ENCODE measurements at places on chromosomes 6 and 20.
A peak's percentile ranks its signal among the peaks of the same experiment; 100 is the strongest.

- DNase-seq: no peak
Observed at GRCh38 chr6:52326540-52327364, 35.2 kb upstream of the PAQR8 start.

DNA sequence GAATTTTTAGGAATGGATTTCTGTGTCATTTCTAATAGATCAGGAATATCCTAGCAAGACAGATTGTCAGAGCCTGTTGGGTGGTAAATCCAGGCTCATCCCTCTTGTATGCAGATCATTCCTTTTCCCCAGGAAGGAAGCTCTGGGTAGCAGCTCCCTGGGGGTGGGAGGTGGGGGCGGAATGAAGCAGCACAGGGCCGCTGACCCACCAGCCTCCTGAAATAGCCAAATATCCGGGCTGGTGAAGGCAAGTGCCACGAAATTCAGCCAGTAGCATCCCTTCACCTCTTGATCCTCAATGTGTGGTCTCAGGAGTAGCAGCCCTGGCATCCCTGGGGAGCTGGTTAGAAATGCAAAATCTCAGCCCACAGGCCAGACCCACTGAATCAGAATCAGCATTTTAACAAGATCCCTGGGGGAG, 256.9 kb downstream of the LRFN2 start:
- DNase-seq: no peak

- no peak for DNase-seq
Observed at GRCh38 chr6:163954088-163954775, 539.7 kb downstream of the QKI start.

- DNase-seq: no peak
Observed at GRCh38 chr6:33259032-33259431, 12.6 kb downstream of the VPS52 start.

GRCh38 chr6:130324657-130325056, 41.2 kb upstream of the TMEM200A start:
- DNase-seq: no peak

GRCh38 chr20:358891-359555, 12.1 kb downstream of the NRSN2 start:
- no peak for DNase-seq

DNA sequence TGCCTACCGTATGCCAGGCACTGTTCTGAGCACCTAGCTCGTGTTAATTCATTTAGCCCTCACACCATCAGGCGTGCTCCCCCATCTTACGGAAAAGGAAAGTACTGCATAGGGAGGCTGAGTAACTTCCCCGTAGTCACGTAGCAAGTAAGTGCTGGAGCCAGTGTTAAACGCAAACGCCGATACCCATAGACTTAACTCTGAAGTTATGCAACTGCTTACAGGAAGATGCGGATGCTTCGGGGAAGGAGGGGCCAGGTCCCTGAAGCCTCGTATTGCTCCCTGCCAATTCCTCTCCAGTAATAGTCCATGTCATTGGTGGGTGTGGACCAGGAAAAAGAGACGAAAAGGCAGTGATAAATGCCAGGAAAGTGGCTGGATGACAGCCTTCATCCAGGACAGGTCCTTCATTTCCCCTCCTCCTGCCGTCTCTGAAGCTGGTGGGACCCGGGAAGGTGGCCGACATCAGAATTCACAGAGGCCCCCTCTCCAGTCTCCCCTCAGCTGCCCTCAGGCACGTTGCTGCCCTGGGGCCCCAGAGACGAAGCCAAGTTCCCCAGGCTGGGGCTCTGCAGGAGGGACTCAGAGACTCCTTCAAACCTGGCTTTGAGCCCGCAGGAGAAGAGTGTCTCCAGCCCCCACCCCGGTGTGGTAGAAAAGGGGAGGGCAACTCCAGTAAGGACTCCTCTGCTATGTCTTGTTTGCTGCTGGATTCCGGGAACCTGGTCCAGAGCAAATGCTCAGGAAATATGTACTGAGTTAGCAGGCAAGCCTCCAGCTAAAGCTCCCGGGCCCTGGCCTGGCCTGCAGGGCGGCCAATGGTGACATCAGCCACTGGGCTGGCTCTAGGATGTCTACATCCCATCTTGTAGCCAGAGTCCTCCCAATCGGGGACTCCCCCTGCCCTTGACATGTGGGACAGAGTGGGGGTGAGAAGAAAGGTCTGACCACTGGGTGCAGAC, 37.8 kb downstream of the RAB44 start:
- DNase-seq: no peak

GRCh38 chr6:105804424-105804823, 281.7 kb upstream of the PRDM1 start:
- no peak for DNase-seq

DNA sequence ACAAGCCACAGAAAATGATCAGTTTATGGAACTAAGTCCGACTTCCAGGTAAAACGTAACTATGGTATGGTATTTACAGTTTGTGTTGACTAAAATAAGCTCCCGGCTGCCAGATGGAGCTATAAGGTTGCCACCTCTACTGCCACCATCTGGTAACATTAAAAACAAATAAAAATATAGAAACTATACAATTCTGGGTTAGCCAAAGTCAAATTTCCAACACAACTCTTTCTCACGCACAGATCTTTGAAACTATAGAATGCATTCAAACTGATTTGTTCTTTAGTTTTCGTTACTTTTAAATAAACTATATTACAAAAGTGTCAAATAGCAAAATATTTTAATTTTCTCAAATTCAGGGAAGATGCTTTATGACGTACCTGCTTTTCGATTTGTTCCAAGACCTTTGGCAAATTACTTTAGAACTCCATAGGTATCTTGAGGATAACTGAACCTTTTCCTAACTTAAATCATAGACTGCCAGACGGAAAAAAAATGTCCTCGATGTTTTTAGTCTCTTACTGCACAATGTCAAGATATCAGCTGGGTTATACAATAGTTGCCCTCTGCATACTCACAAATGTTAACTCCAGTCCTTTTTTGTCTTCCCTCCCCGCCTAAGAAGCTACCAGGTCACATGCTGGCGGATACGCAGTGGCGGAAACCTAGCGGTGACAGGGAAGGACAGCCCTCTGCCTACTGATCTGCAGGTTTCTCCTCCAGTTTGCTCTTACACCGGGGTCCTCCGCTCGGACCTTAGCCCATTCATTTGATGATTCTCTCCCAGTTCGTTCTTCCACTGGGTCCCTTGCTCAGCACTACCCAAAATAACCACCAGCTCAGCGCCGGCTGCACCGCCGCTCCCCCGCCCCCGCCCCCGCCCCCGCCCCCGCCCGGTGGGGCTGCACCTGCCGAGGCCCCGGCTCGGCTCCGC, 888 bp downstream of the SLC17A5 start:
- peak; percentile 82 for DNase-seq

- DNase-seq: no peak
Observed at GRCh38 chr6:75114806-75115205, 91.0 kb downstream of the COL12A1 start.

DNA sequence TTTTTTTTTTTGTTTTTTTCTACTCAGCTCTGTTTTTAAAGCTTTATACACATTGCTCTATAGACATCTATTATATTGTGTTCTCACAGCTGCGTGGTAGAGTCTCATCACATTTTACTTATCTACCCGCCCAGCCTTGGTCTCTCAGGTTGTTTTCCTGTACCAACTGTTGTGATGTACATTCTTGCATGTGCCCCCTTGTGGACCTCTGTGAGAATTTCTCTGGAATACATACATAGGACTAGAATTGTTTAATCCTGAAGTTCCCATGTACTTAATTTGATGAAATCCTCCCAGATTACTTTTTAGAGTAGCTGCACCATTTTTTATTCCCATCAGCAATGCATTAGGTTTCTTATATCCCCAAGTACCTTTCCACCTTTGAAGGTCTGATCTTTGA, 40.4 kb upstream of the TINAG start:
- no peak for DNase-seq

GRCh38 chr6:111973118-111973761, 80.7 kb upstream of the CCN6 start:
- no peak for DNase-seq

- peak; percentile 76 for DNase-seq
Observed at GRCh38 chr6:35719830-35720733, 16.8 kb upstream of the ARMC12 start.

GRCh38 chr6:166459272-166459671, 76.5 kb upstream of the MPC1 start:
- DNase-seq: no peak

GRCh38 chr20:53736757-53737395, 143.2 kb upstream of the ZNF217 start:
- peak; percentile 40 for DNase-seq

GRCh38 chr20:57680131-57680716, 29.6 kb downstream of the PMEPA1 start:
- peak; percentile 60 for DNase-seq

GRCh38 chr20:49323622-49324238, 45.9 kb upstream of the ZNFX1 start:
- peak; percentile 19 for DNase-seq

- DNase-seq: peak; percentile 72
Observed at GRCh38 chr20:3777716-3778629, 3.3 kb downstream of the SPEF1 start.

GRCh38 chr6:41733707-41734665, 1.4 kb downstream of the TFEB start:
- DNase-seq: peak; percentile 96

- DNase-seq: no peak
Observed at GRCh38 chr6:110488606-110489190, 12.3 kb upstream of the SLC22A16 start.

DNA sequence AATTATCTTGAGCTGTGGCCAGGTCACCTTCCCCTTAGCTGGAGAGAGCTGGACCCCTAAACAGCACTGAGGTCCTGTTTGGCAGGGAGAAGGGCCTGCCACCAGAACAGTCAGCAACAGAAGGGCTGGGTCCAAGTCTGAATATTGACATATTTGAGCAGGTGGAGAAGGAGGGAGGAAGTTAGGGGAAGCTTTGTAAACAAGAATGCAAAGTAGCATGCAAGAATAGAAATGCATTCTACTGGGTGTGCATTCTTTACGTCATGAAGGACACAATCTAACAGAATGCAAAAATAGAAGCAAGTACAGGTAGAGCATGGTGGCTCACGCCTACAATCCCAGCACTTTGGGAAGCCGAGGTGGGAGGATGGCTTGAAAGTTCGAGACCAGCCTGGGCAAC, 100.5 kb downstream of the QRSL1 start:
- DNase-seq: peak; percentile 64

- DNase-seq: no peak
Observed at GRCh38 chr20:36467076-36467999, 74.0 kb upstream of the MYL9 start.

DNA sequence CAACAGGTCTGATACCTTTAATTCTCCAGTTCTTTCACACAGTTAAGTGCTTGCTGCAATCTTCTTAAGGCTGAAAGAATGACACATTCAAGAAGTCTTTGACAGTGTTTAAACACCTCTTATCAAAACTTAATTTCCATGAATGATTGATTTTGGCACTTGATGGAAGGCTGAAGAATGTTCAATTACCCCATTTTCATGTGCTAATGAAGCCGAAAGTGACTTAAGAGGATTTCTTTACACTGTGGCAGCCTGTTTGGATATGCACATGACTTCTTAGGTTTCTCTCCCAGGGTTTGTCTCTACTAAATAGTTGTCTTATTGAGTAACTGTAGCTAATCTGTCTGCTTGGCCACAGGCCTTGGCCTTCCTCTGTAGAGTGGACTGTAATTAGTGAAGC, 81.1 kb upstream of the PRDM1 start:
- DNase-seq: no peak

- DNase-seq: no peak
Observed at GRCh38 chr20:4725263-4725550, 3.5 kb downstream of the PRND start.

DNA sequence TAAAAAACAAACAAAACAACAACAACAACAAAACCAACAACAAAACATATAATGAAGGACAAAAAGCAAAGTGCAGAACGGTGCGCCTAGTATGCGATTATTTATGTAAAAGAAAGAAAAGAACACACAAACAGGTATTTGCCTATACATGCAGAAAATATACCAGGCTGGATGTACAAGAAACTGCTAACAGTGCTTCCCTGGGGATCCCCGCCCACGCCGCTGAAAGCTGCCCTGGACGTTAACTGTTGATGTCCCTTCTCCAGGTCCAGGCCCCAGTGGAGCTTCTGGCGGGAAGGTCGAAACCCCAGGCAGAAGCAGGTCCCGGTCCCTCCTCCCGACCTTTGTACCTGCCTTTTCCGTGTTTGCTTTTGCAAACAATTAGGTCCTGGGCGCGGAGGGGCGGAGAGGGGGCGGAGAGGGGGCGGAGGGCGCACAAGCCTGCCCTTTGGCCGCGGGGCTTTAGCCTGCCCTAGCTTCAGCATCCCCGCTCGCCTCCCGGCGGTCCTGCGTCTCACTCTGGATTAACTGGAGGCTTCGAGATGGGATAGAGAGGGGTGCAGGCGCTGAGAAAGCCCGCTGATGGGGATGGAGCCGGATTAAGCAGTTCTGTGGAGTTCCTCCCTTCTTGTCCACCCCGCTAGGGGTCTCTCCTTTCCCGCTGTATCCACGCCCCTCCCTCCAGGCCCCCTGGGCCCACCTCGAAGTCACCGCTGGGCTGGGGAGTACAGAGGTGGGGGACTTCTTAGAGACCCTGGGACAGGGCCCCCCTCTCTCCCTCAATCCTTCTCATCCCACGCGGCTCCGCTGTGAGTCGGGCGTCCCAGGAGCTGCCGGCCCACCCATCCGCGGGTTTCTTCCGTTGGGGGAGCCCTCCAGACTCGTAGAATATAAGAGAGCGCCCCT, 8.2 kb upstream of the AHCY start:
- DNase-seq: no peak

DNA sequence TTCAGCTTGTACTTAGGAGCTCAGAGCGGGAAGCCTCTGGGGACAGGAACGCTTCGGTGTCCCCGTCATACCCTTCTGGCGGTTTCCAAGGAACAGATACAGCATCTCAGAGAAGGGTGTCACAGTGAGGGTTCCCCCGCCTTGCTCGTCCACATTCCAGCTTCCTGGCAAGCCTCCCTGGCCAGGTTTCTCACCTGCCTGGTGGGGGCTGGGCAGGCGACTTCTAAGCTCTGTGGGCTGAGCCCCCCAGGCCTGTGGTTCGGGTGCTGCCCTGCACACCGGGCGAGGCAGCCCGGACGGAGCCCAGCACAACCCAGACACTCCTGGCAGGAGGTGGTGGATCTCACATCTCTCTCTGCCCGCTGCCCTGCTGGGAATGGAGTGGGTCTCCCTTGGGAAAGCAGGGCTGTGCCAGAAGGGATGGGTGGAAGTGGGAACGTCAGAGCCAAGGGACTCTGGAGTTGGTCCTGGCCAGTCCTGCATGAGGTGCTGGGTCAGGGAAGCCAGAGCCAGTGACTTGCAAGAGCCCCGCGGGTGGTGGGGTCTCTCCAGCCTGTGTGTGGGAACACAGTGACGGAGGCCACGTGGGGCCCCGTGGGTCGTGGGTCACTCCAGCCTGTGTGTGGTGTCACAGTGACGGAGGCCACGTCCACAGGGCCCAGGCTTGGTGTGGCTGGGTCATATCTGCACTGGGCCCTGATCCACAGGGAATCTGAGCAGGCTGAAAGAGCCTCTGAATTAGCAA, 47.7 kb upstream of the SMOC2 start:
- no peak for DNase-seq

DNA sequence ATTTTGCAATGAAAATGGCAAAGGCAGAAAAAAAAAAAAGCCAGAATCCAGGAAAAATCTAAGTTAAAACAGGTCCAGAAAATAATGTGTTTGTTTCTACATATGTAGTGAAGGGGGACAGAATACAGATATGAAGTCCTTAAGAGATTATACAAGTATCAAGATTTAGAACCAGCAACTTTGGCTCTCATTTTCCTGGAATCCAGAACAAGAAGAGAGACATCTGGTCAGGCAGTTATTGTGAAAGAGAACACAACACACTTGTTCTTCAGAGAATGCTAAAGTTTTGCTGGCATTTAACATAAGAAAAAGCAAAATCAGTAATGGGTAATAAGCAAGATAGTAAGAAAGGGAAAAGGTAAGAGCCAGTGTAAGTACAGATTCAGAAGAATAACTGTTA, 21.1 kb downstream of the BAG2 start:
- no peak for DNase-seq

- no peak for DNase-seq
Observed at GRCh38 chr20:2558581-2559278, 22.4 kb downstream of the TMC2 start.

All from germinal center (tissue), 1 donor.